ENCODE measurements at places on chromosomes 7 and 10.

DNA sequence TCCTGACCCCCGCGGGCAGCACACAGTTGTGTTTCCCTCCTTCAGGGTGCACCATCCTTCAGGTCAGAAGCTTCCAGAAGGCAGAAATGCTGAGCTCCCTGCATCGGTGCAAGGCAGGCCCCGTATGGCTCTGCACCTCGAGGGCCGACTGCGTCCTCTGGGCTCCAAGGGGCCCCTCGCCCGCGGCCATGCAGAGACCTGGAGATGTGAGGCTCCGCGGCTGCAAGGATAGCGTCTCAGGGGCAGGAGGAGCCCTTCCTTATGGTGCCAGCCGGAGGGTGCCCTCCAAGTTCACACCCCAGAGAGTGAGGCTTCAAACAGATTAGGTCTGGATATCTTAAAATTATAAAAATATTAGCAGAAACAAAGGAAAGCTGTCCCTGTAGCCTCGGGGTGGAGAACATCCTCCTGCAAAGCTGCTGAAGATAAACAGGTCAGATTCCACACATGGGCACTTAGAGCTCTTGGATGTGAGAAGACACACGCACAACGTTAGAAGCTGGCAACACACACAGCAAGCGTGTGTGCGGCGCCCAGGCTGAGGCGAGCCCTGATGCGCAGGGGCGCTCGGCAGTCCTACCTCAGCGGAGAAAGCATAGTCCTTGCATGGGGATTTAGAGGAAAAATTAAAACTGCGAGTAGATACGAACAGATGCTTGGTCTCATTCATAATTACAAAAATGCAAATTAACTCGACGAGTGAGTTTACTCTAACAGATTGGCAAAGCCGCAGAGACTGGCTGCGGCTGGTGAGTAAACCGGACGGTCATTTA lies 20.4 kb downstream of the KNDC1 start:
- no peak for DNase-seq

DNA sequence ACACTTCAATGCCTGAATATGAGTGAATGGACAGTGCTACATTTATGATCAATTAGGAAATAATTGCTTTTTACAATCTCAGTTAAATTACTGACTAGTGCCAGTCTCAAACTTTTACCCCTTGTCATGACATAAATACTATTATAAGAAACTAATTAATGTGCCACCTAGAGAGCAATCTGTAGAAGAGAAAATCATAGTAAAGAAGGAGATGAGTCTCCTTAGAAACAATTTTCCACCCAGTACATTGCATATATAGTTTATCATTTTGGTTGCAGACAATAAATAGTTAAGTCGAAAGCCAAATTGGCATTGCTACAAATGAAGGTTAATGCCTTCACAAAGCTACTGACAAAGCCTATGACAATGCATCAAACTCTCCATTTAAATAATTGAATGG lies 68.6 kb downstream of the SLC13A1 start:
- DNase-seq: no peak

- peak; percentile 64 for DNase-seq
Observed at GRCh38 chr7:149773446-149774236, at the start of gene ZNF467. TSS of gene ZNF467 (minus strand) at chr7:149773588. CDS start at chr7:149771032, 2,556 bp downstream.

DNA sequence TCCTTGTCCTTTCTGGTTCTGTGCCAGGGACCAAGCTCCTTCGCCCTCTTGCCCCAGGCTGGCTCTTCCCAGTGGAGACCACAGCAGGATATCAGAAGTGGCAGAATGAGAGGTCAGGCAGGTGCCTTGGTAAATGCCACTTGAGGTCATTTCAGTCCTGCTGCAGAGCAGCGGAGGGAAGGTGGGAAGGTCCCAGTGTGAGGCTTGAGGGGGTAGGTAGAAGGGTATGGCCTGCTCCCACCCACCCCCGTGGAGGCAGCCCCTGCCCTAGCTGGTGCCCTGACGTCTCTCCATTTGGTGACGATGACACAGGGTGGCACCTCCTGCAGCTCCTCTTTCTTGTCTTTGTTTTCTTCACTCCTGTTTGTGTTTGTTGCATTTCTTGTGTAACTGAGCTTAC lies 538.8 kb downstream of the TCERG1L start:
- no peak for DNase-seq

GRCh38 chr7:121286742-121287734 lies 41.8 kb upstream of the WNT16 start:
- DNase-seq: no peak

- no peak for DNase-seq
Observed at GRCh38 chr10:88095223-88095721, 231.8 kb downstream of the PTEN start.

GRCh38 chr10:50636618-50637579 lies 13.1 kb upstream of the SGMS1 start:
- peak; percentile 49 for DNase-seq

DNA sequence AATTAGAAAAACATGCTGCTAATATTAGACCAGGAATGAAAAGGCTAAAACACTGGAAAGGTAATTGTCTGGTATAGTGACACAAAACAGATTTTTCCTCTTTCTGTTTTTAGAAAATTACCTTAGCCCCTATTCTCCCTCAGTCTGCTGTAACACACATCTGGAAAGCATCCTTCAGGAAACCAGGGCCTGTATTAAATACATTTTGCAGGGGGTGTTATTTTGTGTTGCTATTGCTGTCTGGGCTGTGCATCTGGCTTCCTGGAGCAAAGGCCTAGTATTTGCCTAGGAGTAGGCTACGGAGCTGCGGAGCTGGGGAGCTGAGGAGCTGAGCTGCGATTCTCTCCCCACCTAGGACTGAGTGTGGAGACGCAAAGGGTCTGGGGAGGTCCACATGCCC lies 169.3 kb downstream of the GFRA1 start:
- no peak for DNase-seq

- DNase-seq: no peak
Observed at GRCh38 chr7:155211173-155211572, 86.5 kb upstream of the INSIG1 start.

DNA sequence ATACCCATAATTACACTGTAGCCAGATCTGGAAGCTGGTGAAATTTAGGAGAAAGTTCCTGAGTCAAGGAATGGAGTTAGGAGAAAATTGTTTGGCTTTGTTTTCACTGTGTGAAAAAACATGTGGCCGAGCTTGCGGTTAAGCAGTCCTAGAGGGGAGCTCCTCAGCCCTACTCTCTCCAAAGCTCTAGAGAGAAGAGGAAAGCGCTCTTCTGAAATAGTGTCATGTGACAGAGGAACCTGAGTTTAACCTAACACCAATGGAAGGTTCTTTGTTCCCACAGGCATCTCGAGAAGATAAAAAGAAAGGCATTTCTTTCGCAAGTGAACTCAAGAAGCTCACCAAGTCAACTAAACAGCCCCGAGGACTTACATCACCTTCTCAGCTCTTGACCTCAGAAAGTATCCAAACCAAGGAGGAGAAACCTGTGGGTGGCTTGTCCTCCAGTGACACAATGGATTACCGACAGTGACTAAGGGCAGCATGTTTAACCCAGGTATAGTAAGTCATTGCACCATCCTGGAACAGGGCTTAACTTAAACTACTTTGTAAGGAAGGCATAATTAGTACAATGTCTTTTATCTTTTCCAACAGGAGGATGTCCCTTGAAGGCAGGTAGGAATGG lies 38.0 kb downstream of the NOC3L start:
- DNase-seq: no peak

GRCh38 chr10:23499372-23500132 lies 60.7 kb downstream of the OTUD1 start:
- no peak for DNase-seq

GRCh38 chr7:68892236-68892635 lies 706.0 kb upstream of the AUTS2 start:
- no peak for DNase-seq

GRCh38 chr7:120709972-120710320 lies 148.0 kb downstream of the TSPAN12 start:
- DNase-seq: no peak

DNA sequence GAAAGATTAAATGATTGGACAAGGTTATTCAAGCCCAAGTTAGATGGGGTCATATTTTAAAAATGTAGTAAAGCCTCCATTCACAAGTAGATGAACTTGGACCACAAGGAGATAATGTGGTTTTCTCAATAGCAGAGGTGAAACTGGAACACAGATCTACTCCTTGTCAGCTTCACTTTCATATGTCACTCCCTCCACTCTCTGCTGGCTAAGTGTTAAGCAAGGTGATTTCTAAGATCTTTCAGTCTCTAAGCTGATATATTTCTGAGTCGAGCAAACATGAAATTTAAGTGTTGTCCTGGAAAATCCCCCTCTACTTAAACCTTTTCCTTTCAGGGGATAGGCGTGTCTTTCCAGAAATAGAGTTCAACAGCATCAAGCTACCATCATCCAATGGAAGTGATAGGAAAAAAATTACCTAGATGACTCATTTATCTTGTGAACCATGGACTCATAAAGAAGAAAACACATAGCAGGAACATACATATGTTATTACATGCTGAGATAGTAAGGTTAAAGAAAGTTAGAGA lies 275.0 kb downstream of the PTEN start:
- no peak for DNase-seq

DNA sequence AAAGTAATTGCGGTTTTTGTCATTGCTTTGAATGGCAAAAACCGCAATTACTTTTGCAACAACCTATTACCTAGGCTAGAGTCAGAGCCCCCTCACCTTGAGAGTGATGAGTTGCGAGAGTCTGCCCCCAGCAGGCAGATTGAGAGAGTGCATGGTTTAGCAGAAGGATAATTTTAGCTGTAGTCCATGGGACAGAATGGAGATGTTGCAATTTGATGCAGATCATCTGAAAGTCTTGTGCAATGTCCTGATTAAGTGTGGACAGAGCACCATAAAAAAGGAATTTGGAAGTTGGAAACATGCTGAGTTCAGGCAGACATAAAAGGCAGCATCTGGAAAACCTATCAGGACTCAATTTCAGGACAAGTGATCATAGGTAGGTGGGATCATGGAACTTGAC lies 48.7 kb downstream of the GPR141 start:
- DNase-seq: peak; percentile 66

- DNase-seq: no peak
Observed at GRCh38 chr7:13226385-13226784, 539.0 kb downstream of the ARL4A start.

GRCh38 chr10:92124616-92125143 lies 166.2 kb downstream of the CPEB3 start:
- DNase-seq: no peak

- no peak for DNase-seq
Observed at GRCh38 chr7:102935450-102936115, 22.8 kb downstream of the LRRC17 start.

- no peak for DNase-seq
Observed at GRCh38 chr7:28750981-28751380, 207.1 kb downstream of the TRIL start.

DNA sequence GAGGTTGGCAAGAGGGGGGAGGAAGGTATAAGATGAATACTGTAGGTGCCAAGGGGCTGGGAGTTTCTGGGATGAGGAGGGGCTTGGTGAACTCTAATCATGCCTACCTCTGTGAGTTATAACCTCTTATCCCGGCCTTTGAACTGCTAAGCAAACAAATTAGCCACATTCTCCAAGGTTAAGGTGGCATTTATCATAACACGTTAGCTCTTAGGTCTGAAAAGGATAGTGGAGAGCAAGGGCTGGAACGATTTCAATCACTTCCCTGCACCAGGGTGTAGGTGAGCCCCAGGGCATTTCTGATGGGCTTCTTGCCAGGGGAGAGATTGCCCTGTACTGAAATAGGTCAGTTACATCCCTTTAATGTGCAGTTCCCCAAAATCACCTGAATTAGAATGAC lies 28.6 kb upstream of the DMBT1 start:
- no peak for DNase-seq

DNA sequence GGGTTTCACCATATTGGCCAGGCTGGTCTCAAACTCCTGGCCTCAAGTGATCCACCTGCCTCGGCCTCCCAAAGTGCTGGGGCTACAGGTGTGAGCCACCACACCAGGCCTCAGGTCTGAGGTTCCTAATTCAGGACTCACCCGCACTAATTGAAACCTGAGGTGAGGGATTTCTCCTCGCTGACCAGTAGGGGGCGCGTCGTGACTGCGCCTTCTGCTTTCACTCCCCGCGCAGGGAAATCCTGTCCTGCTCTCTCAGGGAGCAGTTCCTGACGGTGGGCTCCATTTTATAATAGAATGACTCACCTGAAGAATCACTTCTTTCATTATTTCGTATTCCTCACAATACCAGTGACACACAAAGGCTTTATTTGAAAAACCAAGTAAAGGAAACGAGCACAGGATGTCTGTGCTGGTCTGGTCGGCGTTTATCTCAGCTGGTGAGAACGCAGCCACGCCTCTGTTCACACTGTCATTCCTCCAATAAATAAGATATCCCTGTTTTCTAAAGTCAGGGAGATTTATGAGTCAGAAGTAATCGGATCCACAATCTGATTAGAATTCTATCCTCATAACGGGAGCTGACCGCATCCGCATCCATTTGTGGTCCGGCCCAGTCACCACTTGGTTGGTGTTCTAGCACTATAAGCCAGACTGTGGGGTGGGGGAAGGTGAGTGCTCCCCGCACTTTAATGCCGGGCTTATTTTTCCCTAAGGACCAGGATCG lies 35.4 kb downstream of the BAG3 start:
- DNase-seq: peak; percentile 37

DNA sequence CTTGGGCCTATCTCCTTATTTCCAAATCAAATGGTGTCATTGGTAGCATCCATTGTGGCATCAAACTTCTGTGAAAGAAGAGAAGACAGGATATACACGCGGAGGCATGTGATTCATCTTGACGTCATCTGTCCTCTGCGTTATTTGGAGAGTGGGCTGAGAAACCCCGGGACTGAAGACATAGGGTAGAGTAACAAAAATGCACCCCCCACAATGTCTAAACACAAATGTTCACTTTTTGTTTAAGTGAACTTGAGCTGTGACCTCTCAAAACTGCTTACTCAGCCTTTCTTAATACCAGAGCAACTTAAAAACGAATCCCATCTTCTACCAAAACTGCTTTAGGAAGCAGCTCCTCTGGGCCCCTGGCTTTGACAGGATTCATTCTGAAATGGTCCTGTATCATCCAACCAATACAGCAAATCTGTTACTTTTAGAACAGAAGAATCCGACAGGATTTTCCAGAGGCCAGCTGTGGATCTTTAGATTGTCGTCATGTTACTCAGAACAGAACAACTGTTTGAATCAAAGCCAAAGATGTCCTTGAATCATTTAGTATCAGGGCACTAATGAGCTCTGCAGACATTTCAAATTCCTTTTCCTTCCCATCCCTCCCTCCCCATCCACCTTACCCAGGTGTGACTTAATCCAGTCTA lies 438.1 kb downstream of the SUGCT start:
- DNase-seq: no peak

GRCh38 chr7:90701021-90701420 lies 104.9 kb downstream of the CDK14 start:
- DNase-seq: no peak

GRCh38 chr10:35470925-35471315 lies 134.2 kb upstream of the GJD4 start:
- DNase-seq: no peak

GRCh38 chr10:46298477-46299285 lies 11.9 kb downstream of the ANTXRL start:
- no peak for DNase-seq

DNA sequence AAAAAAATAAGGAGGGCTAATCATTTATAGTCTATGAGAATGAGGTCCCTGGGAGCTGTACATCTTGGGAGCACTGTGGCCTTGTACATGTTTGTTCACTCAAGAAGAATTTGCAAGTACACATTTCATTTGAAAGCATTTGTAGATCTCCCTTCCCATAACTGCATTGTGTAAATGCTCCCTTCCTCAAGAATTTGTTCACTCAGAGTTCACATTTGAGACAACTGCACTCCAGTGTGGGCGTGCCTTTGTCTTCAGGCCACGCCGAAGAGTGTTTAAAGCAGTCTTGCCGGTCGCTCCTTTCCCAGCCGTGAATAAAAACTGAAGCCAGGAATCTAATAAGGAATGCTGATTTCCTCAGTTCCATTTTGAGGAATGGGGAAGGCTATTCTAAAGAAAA lies 291.1 kb upstream of the LYZL1 start:
- DNase-seq: no peak

- DNase-seq: no peak
Observed at GRCh38 chr7:127819975-127820731, 168.2 kb downstream of the SND1 start.

Measured in NCI-H2171 treated with DMSO at 0.1 percent for 48 hours (cell line).